ENCODE measurements at places on chromosomes 1 and 21.

- DNase-seq, result no peak
These were observed 183.6 kb upstream of the KIAA0040 start for GRCh38 chr1:175376194-175376593.

DNA sequence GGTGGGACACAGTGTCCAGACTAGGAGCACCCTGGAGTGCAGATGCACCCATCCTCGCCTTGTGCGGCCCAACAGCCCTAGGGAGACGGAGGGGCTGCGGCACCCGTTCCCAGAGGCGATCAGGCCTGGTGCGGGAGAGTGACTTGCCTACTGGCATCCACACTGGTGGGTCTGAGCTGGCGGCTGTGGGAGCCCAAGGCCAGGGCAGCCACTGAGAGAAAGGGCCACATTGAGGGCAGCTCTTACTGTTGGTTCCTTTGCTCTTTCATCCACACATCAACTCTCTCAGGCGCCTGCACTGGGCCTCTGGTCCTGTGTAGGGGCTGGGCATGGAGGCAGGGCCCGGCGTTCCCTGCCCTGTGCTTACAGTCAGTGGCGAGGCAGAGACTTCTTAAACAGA lies 8.6 kb downstream of the PODN start:
- DNase-seq, result no peak

GRCh38 chr21:37006486-37007291 lies at the start of gene RIPPLY3:
TSS of gene RIPPLY3 (plus strand) at chr21:37006702. CDS start at chr21:37006773, 71 bp downstream.
- DNase-seq, result no peak

GRCh38 chr1:7402548-7402850 lies 368.6 kb upstream of the VAMP3 start:
- DNase-seq, result no peak

GRCh38 chr1:169741666-169742394 lies 8.0 kb upstream of the SELE start:
- peak; percentile 54 for DNase-seq
